ENCODE measurements at places on chromosomes 4 and X.
A peak's percentile ranks its signal among the peaks of the same experiment; 100 is the strongest.

- peak; percentile 29 for DNase-seq
Measured at GRCh38 chrX:30309139-30309571, at the start of gene NR0B1. Gene NR0B1 (minus strand): TSS chrX:30309390. CDS start chrX:30309363, 27 bp downstream.

GRCh38 chrX:113195949-113196348, 355.3 kb upstream of the AMOT start:
- DNase-seq = no peak

GRCh38 chr4:24226023-24226422, 336.2 kb upstream of the PPARGC1A start:
- no peak for DNase-seq

DNA sequence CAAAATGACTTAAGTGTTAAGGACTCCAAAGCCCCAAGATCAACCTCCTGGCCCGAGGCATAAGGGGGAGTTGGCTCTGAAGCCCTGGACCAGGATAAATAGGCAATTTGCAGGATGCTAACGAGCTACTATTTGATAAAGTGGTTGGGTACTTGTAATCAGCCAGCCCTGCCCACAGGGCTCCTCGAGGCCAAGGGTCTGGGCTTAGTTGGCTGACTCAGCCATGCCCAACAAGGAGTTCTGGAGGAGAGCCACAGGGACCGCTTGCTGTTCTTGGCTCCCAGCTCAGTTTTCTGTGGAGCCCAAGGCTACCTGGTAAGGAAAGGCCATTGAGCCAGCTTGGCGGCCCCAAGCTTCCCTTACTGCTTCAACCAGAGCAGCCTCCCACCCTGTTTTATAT, 7.8 kb downstream of the HMGB3 start:
- DNase-seq = peak; percentile 56

DNA sequence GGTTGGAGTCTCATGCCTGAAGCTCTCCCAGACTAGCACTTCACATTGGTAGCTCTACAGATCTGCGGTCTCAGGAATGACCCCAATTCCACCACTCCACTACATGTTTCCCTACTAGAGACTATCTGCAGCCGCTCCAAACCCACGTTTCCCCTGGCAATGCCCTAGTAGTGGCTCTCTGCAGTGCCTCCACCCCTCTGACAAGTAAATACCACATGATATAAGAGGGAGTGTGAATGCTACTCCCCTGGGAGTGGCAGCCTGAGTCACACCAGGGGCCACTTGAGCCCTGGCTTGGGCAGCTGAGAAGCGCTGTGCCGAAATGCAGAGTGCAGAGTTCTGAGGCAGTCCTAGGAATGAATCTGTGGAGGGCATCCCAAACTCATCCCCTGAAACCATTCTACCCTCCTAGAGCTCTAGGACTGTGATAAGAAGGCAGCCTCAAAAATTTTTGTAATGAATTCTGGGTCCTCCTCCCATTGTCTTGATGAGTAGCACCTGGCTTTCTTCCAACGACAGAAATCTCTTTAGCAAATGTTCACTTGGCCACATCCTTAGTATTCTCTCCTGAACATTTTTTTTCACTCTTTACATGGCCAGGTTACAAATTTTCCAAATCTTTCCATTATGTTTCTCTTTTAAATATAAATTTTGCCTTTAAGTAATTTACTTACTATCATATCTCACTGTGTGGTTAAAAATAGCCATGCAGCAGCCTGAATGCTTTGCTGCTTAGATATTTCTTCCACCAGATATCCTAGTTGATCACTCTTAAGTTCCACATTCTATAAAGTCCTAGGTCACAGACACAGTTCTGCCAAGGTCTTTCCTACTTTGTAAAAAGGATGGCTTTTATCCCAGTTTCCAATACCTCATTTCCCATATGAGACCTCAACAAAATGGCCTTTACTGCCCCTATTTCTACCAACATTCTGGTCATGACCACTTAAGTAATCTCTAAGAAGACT, 160.2 kb upstream of the CPEB2 start:
- no peak for DNase-seq

GRCh38 chr4:156408749-156409148, 455.1 kb upstream of the CTSO start:
- DNase-seq = peak; percentile 11

- DNase-seq = no peak
Measured at GRCh38 chr4:131347816-131348215, 1801.3 kb upstream of the PCDH10 start.

GRCh38 chr4:6734165-6734786, 18.3 kb downstream of the BLOC1S4 start:
- no peak for DNase-seq
